ENCODE measurements at places on chromosomes 1 and 21. TPM values are rescaled to one million over a fixed set of nuclear protein-coding genes. Genes with fewer than 3 reads are reported as not detected.

The TAS1R2 gene
- total RNA-seq, result not detected

The RPL11 gene
- total RNA-seq, result 1,518 TPM

DNA sequence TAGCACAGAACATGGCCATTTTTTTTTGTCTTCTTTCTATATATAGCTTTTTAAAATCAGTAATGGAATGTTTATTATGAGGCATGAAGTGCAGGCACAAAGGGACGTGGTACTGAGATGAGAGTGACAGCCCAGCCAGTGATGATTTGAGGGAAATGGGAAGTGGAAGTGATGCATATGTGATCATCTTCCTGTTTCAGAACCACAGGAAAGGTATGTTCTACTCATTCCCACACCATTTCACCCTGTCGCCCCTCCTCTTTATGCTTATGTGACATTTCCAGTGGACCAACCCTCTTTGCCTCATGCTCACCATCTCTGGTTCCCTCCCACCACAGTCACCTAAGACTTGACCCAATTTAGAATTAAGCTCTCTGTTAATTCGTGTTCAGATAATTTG is 24.3 kb downstream of the PTGS2 start:
- DNase-seq, result no peak

- DNase-seq, result no peak
Measured at GRCh38 chr1:70033266-70033873, 172.0 kb downstream of the LRRC40 start.

GRCh38 chr1:6438047-6438525 is 13.5 kb downstream of the ESPN start:
- DNase-seq, result peak; percentile 70

Measured in activated naive CD8-positive, alpha-beta T cell treated with anti-CD3 and anti-CD28 coated beads for 36 hours (primary cell).